ENCODE measurements at places on chromosomes 1 and 21. TPM values are rescaled to one million over a fixed set of nuclear protein-coding genes. Genes with fewer than 3 reads are reported as not detected.

DNA sequence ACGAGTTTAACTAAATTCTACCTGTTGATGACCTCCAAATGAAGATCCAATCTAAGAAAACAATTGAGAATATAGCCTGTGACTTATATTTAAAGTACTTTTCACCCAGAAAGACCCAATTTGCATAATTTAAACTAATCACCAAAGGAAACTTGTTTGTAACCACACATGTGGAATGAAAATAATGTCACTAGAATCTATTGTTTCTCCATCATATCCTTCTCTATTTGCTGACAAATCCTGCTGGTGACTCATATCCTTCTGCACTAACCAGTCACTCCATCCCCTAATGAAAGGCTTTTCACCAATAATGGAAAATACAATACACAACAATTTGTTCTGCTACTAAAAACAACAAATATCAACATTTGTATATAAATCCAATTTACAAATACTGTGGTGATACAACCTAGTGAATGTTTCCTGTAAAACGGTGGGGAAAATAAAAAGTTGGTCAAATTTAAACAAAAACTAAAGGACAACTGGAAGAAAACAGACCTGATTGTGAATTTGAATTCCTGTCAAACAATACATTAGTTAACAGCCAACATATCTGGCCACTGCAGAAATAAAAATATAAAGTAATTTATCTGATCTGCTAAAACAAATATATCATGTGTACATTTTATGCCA, 6.5 kb downstream of the PTP4A2 start:
- DNase-seq, result no peak

DNA sequence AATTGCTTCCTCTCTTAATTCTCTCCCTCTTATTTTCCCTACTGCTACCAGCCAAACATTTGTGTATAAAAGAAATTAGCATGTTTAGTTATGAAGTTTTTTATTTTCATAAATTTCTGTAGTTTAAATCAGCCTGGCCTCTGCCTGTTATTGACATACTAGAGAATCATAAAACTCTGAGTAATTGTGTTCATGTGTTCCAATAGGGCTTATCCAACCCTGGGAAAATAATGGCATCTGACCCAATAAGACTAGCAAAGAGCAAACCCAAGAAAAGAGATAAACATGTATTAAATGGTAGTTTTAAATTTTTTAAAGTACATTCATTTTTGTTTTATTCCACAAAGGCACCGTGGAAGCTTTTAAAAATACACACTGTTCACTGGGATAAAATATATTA, 404.3 kb downstream of the HLX start:
- no peak for DNase-seq

DNA sequence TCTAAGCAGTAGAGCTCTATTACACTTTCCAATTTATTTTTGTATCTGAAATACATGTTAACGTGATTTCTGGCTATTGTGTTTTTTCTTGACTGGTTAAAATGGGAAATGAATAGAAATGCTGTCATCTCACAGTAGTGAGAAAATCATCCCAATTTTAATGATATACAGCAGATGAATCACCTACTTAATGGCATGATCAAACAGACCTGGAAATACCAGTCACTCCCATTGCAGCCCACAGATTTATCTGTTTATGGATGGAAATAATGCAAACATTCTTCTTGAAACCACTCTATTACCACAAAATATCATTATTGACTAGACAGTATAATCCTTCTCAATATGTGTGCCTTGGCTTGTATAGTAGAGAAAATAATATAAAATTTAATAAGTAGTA, 497.8 kb upstream of the ADAMTS5 start:
- no peak for DNase-seq

- DNase-seq, result no peak
These were observed 68.2 kb downstream of the ZFYVE9 start for GRCh38 chr1:52210044-52210443.

DNA sequence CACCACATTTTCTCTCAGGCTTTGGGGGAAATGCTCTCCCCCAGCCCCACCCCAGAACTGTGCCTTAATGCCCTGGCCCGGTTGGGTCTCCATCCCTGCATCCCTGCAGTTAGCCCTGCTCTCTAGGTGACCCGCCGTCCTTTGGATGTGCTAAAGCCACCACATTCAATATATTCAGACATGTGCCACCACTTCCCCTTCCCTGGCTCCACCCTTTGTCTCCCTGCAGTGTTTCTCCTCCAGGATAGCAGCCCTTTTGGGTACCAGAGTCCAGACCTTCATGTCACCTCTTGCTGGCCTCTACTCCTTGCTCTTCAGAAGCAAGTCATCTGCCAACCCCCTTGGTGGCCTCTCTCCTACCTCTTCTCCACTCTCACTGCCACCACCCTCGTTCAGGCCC, 41.8 kb downstream of the RUNX1 start:
- no peak for DNase-seq

GRCh38 chr1:51190961-51191360, 45.1 kb upstream of the RNF11 start:
- DNase-seq, result no peak

DNA sequence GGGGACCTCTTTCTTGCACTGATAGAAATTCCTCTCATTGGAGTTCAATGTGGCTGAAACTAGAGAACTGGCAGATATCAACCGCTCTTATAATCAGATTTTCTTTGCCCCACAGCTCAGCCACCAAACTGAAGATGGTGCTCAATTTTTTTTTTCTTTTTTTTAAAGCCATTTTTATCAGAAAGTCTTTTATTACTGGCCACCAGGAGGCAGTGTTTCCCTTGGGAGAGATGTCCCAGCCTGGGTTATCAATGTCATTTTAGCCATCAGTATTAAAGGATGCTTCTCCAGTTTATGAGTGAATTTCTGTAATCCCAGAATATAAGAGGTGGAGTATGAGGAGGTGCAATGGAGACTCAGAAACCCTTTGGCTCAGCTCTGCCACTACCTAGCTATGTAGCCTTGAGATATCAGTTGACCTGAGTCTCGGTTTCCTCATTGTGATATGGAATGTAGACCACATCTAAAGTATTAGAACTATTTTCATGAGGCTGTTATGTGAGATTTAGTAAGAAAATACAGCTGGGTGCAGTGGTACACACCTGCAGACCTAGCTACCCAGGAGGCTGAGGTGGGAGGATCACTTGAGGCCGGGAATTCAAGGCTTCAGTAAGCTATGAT, 27.6 kb downstream of the CD244 start:
- DNase-seq, result no peak

DNA sequence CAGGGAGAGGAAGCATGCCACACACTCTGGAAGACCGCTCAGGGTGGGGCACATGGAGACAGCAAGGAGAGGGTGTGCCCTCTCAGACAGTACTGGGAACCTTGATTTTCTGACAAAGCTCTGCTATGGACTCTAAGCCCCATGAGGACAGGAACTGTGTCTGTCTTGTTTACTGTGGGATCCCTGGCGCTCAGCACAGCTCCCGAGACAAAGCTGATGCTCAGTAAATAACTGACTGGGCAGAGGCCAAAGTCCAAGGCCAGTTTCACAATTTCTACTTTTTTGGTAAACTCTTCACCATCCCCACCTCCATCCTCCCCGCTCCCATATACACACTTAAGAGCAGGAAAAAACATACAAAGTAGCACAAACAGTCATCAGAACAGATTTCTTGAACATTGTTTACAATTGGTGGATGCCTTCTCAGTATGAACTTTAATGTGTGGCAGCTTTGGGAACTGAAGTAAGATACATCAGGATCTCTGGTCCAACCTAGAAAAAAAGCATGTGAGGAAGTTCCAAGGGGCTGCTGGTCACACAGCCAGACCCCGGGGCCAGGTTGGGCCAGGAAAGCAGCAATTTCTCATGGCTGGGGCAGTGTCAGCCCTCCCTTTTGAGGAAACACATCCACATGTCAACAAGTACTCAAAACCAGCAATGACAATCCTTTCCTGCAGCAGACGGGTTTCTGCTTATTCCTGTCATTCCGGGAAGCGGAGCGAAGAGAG, 5.6 kb upstream of the AHCYL1 start:
- no peak for DNase-seq

DNA sequence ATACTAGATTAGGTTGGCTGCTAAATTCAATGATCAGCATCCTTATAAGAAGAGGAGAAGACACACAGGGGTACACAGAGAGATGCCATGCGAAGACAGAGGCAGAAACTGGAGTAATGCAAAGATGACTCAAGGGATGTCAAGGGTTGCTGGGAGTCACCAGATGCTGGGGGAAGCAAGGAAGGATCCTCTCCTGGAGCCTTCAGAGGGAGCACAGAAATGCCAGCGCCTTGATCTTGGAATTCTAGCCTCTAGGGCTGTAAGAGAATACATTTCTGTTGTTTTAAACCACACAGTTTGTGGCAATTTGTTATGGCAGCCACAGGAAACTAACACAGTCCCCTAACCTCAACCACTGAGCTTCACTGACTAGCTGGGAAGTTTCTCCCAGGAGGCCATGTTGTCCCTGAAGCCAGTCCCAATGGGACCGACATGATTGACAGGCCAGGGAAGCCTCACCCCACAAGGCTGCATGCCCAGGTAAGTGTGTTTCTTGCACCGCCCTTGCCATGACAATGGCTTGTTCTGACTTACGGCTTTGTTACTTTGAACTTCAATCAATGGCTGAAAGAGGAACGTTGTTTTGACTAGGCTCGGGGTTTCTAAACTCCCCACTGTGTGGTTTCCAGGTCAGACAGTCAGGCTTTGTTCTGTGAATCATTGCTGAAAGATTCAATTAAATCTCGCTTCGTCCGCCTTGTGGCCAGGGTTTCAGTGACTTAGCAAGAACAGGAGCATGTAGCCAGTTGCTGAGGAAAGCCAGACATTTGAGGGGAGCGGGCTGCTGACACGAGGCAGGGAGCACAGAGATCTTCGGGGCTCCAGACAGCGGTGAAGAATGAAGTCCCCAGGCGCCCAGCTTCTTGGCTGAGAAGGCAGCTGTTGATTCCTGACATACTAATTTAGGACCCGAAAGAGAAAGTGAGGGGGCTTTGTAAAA, 62.3 kb downstream of the RUNX1 start:
- DNase-seq, result no peak

- no peak for DNase-seq
These were observed 185.0 kb downstream of the KCNK2 start for GRCh38 chr1:215267495-215267894.

DNA sequence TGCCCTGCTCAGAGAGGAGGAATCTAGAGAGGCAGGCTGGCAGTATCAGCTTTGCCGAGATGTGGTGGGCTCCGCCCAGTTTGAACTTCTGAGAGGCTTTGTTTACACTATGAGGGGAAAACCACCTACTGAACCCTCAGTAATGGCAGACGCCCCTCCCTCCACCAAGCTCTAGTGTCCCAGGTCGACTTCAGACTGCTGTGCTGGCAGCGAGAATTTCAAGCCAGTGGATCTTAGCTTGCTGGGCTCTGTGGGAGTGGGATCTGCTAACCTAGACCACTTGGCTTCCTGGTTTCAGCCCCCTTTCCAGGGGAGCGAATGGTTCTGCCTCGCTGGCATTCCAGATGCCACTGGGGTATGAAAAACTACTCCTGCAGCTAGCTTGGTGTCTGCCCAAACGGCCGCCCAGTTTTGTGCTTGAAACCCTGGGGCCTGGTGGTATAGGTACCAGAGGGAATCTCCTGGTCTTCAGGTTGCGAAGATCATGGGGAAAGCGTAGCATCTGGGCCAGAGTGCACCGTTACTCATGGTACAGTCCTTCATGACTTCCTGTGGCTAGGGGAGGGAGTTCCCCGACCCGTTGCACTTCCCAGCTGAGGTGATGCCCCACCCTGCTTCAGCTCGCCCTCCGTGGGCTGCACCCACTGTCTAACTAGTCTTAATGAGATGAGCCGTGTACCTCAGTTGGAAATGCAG, 43.6 kb downstream of the C21orf91 start:
- DNase-seq, result no peak

The FMO2 gene
- 0.84 TPM for total RNA-seq

GRCh38 chr1:243575070-243575469, 275.0 kb downstream of the AKT3 start:
- DNase-seq, result no peak

DNA sequence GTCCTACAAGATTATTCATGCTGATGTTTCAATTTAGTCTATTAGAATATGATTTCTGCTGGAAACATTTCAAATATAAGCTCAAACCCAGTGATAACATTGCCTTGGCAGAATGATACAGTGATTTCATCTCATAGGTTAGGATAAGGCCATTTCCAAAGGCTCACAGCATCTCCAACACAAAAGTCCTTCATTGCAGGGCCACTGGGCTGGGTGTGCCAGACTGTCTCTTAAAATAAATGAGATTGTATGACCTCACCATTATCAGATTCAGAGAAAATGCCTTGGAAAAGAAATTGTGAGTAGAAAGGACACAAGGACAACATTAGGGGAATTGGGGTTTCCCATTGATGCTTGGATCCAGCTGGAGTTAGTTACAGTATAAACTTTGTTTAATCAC, 30.4 kb downstream of the NGF start:
- no peak for DNase-seq

DNA sequence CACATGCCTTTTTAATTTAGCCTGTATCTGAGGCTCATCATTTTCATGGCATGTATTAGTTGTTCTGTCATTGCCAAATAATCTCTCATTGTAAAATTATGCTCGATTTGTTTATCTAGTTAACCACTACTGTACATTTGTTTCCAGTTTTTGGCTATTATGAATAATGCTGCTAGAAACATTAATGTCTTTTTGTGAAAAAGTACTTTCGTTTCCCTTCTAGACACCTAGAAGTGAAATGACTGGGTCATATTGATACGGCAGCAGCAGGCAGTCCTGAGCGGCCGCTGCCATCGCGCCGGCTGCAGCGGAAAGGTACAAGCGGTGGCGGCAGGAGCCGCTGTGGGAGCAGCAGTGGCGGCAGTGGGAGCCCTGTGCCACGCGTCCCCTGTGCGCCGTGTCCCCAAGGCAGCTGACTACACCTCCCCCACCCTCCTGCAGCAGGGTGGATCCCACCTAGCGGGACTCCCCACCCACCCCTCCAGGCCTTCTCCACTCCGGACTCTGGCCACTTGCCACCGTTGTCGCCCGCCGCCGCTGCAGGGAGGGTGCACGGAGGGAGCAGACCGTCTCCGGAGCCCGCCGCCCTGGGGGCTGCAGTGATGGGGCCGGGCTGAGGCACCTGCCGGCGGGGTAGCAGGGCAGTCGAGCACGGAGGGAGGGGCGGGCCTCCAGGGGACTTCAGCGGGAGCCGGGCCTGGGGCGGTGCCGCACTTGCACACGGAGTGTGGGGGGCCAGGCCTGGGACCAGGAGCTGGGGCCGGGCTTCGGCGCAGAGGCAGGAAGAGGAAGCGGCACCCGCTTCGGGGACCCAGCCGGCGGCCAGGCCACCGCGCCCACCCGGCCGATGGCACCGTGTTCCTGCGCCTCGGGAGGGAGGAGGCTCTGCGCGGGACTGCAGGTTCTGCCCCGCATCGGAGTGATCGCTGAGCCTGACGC, 66.8 kb upstream of the RGS7 start:
- no peak for DNase-seq

GRCh38 chr1:19946331-19946751, 22.9 kb upstream of the PLA2G2E start:
- DNase-seq, result no peak

- no peak for DNase-seq
These were observed 22.3 kb downstream of the KNCN start for GRCh38 chr1:46529031-46529630.

- no peak for DNase-seq
These were observed 10.1 kb downstream of the DIPK1A start for GRCh38 chr1:92951141-92951582.

- DNase-seq, result no peak
These were observed 6.4 kb downstream of the HES4 start for GRCh38 chr1:993379-993995.

Data from liver (tissue), 10 donors.